NCI-H446 treated with DMSO at 0.1 percent for 48 hours (cell line): ENCODE measurements at places on chromosomes 2 and 18.

DNA sequence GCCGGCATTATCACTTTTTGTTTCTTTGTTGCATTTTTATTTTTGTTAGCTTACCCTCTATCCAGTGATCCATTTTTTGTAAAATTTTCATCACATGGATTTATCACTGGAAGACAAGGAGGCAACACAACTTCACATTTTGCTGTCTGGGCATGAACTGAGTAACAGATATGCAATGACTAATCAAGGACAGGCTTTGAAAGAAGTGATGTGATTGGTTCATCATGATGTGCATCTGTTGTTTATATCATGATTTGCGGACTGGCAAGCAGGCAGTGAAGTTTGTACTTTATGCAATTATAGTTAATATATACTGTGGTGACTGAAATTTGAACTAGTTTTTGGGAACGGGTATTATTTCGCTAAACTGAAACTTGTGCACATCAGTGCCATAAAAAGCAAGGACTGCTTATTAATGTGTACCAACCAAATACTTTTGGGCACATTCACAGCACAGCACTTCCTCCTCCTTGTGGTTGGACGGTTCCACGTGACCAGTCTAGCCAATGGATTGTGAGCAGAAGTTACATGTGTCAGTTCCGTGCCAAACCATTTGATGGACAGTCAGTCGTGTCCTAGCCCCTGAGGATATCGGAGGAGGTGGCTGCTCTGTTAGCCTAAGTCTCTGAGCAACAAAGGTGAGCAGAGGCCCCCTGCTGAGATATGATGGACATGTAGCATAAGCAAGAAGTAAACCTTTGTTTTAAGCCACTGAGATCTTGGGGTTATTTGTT is 201.4 kb upstream of the SIX2 start:
- DNase-seq: no peak

GRCh38 chr2:120866483-120867140 is 130.9 kb downstream of the GLI2 start:
- no peak for DNase-seq

DNA sequence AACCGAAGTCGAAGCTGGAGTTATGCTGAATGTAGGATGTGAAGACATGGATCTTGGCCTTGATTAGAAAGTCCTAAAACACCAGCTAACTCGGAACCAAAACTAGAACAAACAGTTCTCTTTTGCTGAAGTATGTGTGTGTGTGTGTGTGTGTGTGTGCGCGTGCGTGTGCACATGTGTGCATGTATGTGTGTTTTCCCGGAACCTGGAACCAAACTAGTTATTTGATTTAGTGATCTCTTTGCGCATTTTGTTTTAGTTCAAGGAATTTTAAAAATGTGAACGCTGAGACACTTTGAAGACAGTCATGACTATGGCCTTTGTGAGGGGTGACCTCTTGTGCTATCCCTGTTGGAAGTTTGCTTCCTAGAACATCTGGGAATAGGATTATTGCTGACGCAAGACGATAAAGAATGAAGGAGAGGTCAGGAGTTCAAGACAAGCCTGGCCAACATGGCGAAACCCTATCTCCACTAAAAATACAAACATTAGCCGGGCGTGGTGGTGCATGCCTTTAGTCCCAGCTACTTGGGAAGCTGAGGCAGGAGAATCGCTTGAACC is 23.8 kb downstream of the FHL2 start:
- DNase-seq: no peak

- DNase-seq: no peak
Measured at GRCh38 chr2:112705575-112705974, 15.2 kb upstream of the NT5DC4 start.

DNA sequence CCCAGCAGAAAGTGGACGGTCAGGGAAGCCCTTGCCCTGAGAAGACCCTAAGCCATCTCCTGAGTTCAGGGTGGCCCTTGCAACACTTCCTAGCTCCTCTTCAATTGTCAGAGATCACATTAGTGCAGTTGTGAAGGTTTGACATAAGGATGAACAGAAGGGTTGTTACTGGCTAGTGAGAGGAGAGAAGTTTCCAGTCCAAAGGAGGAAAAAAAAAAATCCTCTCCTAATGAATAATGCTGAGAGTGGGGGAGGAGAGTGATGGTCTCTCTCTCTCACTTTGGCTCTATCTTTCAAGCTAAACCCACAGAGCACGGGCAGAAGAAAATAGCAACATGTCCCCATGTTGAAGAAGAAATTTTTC is 819.9 kb downstream of the BCL11A start:
- DNase-seq: no peak

DNA sequence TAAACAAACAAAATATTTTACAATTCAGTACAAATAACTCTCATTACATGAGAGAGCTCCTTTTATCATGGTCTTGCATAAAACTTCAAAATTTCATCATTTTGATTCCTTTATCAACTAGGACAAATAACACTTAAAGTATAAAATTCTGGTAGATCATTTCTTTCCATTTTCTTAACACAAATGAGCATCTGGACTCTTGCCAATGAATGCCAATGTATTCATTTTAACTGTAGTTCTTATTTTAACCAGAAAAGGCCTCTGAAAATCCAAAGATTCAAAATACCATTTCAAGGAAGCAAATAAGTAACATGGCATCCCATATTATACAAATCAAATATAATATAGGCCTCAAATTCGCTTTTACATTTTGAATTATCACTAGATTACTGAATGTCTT is 13.8 kb upstream of the POU3F3 start:
- no peak for DNase-seq

- no peak for DNase-seq
Measured at GRCh38 chr18:36817039-36817438, 11.8 kb downstream of the TPGS2 start.

DNA sequence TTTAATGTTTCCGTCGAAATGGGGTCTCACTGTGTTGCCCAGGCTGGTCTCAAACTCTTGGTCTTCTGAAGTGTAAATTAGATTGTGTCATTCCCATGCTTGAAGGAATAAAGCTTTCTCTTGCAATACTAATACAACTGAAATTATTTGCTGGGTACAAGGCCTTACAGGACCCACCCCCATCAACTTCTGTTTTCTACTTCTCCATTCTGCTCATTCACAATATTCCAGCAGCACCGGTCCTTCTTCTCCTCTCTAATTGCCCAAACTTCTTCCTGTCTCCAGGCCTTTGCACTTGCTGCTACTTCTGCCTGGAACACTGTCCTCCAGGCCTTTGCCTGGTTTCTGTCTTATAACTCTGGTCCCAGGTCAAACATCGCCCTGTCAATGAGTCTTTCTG is 73.8 kb downstream of the APOB start:
- DNase-seq: no peak

GRCh38 chr2:61841286-61841685 is 12.6 kb downstream of the FAM161A start:
- DNase-seq: no peak

DNA sequence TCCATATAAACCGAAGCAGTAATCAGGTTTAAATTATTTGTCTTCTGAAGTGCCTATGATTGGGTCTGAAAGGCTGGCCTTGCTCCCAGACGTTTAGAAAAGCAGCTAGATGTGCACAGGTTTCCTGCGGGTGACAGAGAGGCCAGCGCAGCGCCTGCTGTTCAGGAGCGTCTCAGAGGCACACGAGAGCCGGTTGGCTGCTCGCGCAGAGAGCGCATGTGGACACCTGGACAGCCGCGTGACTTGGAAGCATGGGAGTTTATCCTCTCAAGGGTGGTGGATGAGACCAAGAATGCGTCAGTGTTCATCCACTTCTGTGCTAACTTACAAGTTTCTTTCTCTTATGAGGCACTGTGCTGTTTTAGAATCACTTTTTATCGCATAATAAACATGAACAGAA is 303.7 kb downstream of the PTGR3 start:
- no peak for DNase-seq

GRCh38 chr2:101012054-101012705 is 10.1 kb downstream of the RPL31 start:
- DNase-seq: no peak

- DNase-seq: no peak
Measured at GRCh38 chr2:112147382-112148168, 9.4 kb downstream of the FBLN7 start.

DNA sequence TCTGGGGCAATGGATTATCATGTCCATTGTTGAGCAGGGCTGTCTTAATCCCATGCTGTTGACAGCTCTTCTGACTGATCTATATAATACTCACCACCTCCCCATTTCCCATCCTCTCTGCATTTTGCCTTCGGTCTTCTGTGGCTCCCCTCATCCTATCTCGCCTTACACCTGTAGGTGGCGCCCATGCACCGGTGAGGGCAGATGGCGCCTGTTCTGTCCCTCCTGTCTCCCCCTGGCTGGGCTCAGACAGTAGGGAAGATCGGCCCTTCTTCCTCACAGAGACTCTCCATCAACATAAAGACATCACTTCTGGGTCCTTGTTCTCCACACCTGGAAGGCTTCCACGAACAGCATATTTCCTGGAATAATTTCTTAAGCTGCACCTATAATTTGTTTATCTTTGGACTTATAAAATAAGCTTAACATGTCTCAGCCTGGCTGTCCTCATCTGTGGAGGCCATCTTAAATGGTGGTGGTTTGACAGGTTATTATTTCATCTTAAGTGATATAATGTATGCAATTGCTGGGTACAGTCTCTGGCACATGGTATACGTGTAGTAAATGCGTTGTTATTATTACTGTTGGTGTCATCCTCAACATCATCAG is 10.9 kb upstream of the CDH20 start:
- peak; percentile 9 for DNase-seq

- no peak for DNase-seq
Measured at GRCh38 chr2:69065735-69066336, 52.9 kb downstream of the ANTXR1 start.

GRCh38 chr2:41206004-41206403 is 754.1 kb upstream of the SLC8A1 start:
- DNase-seq: no peak

GRCh38 chr18:67517444-67517765 is 885 bp upstream of the DSEL start:
- DNase-seq: no peak

- no peak for DNase-seq
Measured at GRCh38 chr2:176080540-176081375, 3.0 kb downstream of the EVX2 start.

- DNase-seq: no peak
Measured at GRCh38 chr2:42230891-42231290, 61.7 kb downstream of the EML4 start.

DNA sequence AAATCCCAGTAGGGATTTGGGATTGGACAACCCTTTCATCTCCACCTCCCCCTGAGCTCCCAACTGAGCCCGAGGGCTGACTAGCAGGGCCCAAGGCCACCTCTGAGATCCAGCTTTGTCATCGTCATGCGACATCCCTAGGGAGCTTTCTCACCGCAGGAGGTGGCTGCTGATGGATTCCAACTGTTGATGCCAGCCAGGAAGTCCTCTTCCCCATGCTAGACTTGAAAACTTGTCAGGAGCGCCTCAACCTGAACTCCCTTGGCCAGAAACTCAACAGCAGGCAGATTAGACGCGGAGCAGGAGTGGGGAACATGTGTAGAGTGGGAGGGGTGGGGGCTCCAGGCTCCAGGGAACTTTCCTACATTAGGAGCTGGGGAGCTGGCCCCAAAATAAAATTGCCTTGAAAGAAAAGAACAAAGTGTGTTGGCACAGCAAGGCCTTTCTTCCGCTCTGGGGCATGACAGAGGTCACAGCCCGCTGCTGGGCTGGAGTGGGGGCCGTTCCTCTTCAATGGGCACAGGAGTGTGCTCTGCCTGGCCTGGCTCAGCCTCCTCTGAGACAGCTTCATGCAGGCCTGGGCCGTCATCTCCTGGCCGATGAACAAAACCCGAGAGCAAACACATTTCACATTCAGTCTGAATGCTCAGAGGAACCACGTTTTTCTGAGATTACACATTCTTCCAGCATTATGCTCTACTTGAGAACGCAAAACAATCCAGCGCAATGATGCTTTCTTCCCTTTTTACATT is 34.5 kb downstream of the EMILIN2 start:
- no peak for DNase-seq

GRCh38 chr2:231605607-231606091 is 13.0 kb downstream of the TEX44 start:
- DNase-seq: no peak

DNA sequence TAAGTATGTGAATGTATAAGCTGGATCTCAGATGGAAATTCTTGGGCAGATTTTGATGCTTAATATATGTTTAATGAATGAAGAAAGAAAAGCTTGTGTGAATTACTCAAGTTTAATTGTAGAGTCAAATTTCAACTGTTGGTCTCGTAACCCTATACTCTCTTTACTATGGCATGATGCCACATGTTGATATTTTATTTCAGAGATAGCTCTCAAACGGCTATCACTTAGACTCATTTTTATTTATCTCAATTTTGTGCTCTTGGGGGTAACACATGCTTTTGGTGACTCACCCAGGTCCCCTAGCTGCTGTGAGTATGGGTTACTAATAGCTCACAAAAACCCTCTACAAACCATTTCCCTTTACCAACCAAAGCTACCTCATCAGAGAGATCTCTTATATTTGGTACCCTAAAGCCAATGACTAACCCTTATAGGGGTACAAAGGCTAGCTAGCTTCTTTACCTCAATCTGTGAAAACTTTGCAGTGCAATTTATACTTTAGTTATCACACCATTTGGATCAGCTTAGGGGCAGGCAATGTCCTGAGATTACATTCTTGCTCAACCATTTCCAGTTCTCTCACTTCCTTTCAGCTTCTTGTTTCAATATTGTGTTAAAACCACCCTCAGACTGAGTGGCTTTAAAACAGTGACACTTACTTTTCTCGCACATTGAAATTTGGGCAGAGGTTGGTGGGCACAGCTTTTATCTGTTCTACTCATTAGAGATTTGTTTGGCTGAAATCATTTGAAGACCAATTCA is 240.3 kb downstream of the CDH7 start:
- DNase-seq: no peak

- no peak for DNase-seq
Measured at GRCh38 chr2:95267458-95268210, 6.6 kb upstream of the PROM2 start.

DNA sequence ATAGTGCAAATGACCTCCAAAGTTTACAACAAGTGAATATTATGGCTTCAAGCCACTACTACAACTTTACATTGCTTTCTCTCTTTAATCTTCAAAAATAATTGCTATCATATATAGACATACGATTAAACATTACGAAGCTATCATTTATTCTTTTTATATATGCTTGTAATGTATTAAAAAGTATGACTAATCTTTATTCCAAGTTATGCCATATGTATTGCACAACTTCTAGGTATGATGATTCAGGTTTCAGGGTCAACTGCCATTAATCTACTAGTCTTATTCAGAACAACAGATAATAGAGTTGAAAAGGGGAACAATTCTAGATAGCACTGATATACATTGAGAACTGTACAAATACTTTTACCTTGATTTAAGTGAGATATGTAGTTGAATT is 506.2 kb upstream of the TMEFF2 start:
- DNase-seq: no peak

- no peak for DNase-seq
Measured at GRCh38 chr2:105802587-105802986, 57.9 kb downstream of the NCK2 start.

- no peak for DNase-seq
Measured at GRCh38 chr2:197159661-197160211, 150.8 kb downstream of the ANKRD44 start.

- no peak for DNase-seq
Measured at GRCh38 chr2:129872446-129872845, 107.0 kb upstream of the RAB6C start.

- no peak for DNase-seq
Measured at GRCh38 chr2:112217854-112218253, 37.0 kb downstream of the ZC3H8 start.

- DNase-seq: no peak
Measured at GRCh38 chr2:41854227-41854626, 193.6 kb upstream of the PKDCC start.

- DNase-seq: peak; percentile 53
Measured at GRCh38 chr2:186691231-186691630, 2.6 kb upstream of the FAM171B start.
